Small intestine (tissue), 16 donors: ENCODE measurements at places on chromosomes 6 and 20. TPM values are rescaled to one million over a fixed set of nuclear protein-coding genes. Genes with fewer than 3 reads are reported as not detected.

ANKRD6 gene
- 1.9 TPM for polyA plus RNA-seq

LHFPL5 gene
- not detected for polyA plus RNA-seq

MCUR1 gene
- 67.8 TPM for polyA plus RNA-seq

TENT5A gene
- 20.6 TPM for polyA plus RNA-seq

- H3K27ac ChIP-seq, result no peak overlapping the region
- no peaks in the 10 kb centered on the region for H3K4me1 ChIP-seq
- H3K27me3 ChIP-seq, result no peaks in the 10 kb centered on the region
- H3K4me3 ChIP-seq, result no peak overlapping the region
- no peaks in the 10 kb centered on the region for H3K36me3 ChIP-seq
- no peak for DNase-seq
Observed at GRCh38 chr6:51792273-51793030, 295.0 kb downstream of the PKHD1 start.

DNA sequence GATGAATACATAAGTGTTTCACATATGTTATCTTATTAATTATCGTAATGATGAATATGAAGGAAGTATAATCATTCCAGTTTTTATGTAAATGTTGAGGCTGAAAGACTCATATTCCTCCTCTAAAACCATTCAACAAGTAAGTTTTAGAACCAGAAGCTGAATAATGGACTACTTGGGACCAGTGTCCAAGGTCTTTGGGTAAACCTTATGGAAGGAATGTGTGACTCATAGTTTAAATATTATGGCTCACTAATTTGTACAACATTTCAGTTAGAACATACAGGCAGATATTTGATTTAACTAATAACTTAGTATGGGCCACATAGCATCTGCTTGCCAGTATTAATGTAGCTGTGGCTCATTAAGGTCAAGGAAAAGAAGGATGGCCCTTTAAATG lies 209.6 kb downstream of the TFAP2B start:
- no peak overlapping the region for H3K27ac ChIP-seq
- H3K4me3 ChIP-seq, result no peak overlapping the region
- no peaks in the 10 kb centered on the region for H3K27me3 ChIP-seq
- no peaks in the 10 kb centered on the region for H3K36me3 ChIP-seq

- DNase-seq, result no peak
- H3K27ac ChIP-seq, result no peak overlapping the region
- peaks cover under 1% of the 10 kb centered on the region for H3K36me3 ChIP-seq
- peaks cover 17% of the 10 kb centered on the region for H3K4me1 ChIP-seq
Observed at GRCh38 chr6:117684749-117685148, 9.5 kb downstream of the NUS1 start.

- H3K36me3 ChIP-seq, result no peaks in the 10 kb centered on the region
- no peaks in the 10 kb centered on the region for H3K27me3 ChIP-seq
- no peaks in the 10 kb centered on the region for H3K4me1 ChIP-seq
- no peak overlapping the region for H3K27ac ChIP-seq
- H3K4me3 ChIP-seq, result no peak overlapping the region
Observed at GRCh38 chr6:85251300-85251699, 198.6 kb upstream of the NT5E start.

GRCh38 chr6:111416529-111416928 lies 66.5 kb downstream of the REV3L start:
- H3K36me3 ChIP-seq, result no peaks in the 10 kb centered on the region
- no peaks in the 10 kb centered on the region for H3K27me3 ChIP-seq
- no peak overlapping the region for H3K27ac ChIP-seq
- DNase-seq, result no peak

GRCh38 chr6:447381-448165 lies 56.0 kb downstream of the IRF4 start:
- H3K36me3 ChIP-seq, result no peaks in the 10 kb centered on the region
- no peak for DNase-seq
- no peak overlapping the region for H3K27ac ChIP-seq
- H3K4me1 ChIP-seq, result no peaks in the 10 kb centered on the region
- no peaks in the 10 kb centered on the region for H3K27me3 ChIP-seq
- H3K4me3 ChIP-seq, result no peak overlapping the region

- no peak overlapping the region for H3K27ac ChIP-seq
- no peak overlapping the region for H3K4me3 ChIP-seq
- peaks cover 13% of the 10 kb centered on the region for H3K27me3 ChIP-seq
- H3K4me1 ChIP-seq, result no peaks in the 10 kb centered on the region
Observed at GRCh38 chr20:995170-995569, 6.9 kb downstream of the RSPO4 start.

DNA sequence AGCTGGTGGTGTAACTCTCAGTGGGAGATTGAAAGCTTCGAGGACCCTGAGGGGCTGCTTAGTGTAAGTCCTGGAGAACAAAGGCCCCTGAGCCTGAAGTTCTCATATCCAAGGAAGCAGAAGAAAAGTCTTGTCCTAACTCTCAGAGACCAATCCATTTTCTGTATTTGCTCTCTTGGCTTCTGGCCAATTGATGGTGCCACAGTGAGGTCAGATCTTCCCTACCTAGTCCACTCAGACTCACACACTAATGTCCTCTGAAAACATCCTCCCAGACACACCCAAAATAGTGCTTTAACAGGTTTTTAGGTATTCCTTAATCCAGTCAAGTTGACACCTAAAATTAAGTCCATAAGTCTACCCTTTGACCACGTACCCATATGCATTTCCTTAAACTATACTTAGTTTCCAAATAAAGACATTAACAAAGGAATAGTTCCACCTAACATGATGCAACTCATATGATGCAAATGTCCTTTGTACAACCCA lies 29.4 kb downstream of the ZNF292 start:
- H3K36me3 ChIP-seq, result no peaks in the 10 kb centered on the region
- H3K4me3 ChIP-seq, result no peak overlapping the region
- DNase-seq, result no peak
- no peak overlapping the region for H3K27ac ChIP-seq

GRCh38 chr6:69180361-69181067 lies 545.4 kb downstream of the ADGRB3 start:
- no peak for DNase-seq
- H3K4me1 ChIP-seq, result no peaks in the 10 kb centered on the region
- no peaks in the 10 kb centered on the region for H3K27me3 ChIP-seq
- H3K36me3 ChIP-seq, result no peaks in the 10 kb centered on the region

DNA sequence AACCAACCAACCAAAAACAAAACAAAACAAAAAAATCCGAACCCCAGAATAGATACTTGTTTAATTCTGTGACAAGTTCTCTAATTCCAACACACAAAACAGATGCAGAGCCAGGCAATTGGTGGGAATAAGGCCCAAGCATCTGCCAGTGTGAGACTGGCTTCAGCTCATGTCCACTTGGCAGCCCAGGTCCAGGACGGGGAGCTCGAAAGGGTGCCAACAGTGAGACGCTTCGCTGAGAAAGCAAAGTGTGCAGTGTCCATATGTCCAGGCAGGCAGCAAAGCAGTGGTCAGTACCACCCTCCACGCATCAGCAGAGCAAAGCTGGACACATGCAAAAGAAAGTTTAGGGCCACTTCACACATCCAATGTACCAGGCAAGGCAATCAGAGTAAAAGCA lies 102.9 kb downstream of the RALGAPA2 start:
- H3K27me3 ChIP-seq, result no peaks in the 10 kb centered on the region
- no peak overlapping the region for H3K27ac ChIP-seq
- H3K4me3 ChIP-seq, result no peak overlapping the region
- no peak for DNase-seq

DNA sequence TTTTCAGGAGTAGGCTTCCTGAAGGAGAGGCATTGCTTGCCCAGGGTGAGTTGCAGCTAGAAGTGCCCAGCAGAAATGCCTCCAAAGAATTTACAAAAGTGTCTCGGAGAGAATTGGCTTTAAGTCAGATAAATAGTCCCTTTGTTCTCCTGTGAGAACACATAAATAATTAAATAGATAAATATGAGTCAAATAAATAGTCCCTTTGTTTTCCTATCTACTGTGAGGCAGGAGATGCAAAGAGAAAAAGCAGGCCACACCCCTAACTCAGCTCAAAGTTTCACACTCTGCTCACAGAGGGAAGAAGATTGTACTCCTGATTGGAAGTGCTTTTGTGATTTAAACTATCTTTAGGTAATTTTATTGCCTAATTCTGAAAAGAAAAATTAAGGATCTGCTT lies 180.7 kb upstream of the PRSS16 start:
- H3K27me3 ChIP-seq, result no peaks in the 10 kb centered on the region
- H3K4me1 ChIP-seq, result no peaks in the 10 kb centered on the region
- H3K4me3 ChIP-seq, result no peak overlapping the region
- no peak for DNase-seq
- H3K27ac ChIP-seq, result no peak overlapping the region

DNA sequence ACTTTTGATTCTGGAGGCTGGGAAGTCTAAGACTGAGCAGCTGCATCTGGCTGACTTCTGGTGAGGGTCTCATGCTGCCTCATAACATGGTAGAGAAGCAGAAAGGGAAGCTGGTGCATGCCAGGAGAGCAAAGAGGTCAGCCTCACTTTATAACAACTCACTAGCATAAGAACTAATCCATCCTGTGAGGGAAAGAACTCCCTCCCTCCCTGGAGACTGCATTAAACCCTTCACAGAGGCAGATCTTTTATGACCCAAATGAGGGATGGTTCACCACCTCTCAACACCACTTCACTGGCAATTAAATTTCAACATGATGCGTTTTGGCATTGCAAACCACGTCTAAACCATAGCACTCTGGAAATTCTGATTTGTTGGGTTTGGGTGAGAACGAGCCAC lies 33.9 kb downstream of the STXBP5 start:
- H3K4me3 ChIP-seq, result no peak overlapping the region
- no peaks in the 10 kb centered on the region for H3K4me1 ChIP-seq
- H3K27ac ChIP-seq, result no peak overlapping the region
- no peaks in the 10 kb centered on the region for H3K27me3 ChIP-seq
- H3K36me3 ChIP-seq, result peaks cover 11% of the 10 kb centered on the region

- no peaks in the 10 kb centered on the region for H3K36me3 ChIP-seq
- H3K27ac ChIP-seq, result no peak overlapping the region
- no peaks in the 10 kb centered on the region for H3K27me3 ChIP-seq
- no peak for DNase-seq
- no peak overlapping the region for H3K4me3 ChIP-seq
Observed at GRCh38 chr6:84459401-84459800, 232.0 kb upstream of the CEP162 start.
